Tibial nerve (tissue), 4 donors: ENCODE measurements at places on chromosomes 2 and 18.

- DNase-seq, result peak; percentile 50
Observed at GRCh38 chr2:9813312-9814128, 29.8 kb upstream of the TAF1B start.

DNA sequence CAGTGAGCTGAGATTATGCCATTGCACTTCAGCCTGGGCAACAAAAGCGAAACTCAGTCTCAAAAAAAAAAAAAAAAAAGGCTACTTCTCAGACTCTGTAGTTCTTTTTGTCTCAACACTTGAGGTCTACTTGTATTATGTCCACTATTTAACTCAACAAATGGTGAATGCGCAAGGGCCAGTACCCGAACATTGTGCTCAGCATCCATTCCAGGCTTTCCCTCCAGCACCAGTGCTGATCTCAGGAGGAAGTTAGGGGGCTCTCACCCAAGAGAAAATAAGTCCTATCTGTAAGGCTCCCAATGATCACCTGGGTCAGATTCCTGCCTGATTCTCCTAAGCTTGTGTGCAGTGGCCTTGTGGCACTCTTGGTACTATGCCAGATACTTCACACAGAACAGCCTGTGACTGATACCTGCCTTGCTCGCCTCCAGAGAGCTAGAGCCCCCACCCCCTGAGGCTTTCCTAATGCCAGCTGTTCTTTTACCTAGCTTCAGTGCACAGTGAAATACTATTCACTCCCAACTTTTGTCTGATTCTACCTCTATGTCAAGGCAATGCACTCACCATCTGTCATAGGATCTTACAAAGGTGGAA is 74.9 kb downstream of the INO80D start:
- no peak for DNase-seq

DNA sequence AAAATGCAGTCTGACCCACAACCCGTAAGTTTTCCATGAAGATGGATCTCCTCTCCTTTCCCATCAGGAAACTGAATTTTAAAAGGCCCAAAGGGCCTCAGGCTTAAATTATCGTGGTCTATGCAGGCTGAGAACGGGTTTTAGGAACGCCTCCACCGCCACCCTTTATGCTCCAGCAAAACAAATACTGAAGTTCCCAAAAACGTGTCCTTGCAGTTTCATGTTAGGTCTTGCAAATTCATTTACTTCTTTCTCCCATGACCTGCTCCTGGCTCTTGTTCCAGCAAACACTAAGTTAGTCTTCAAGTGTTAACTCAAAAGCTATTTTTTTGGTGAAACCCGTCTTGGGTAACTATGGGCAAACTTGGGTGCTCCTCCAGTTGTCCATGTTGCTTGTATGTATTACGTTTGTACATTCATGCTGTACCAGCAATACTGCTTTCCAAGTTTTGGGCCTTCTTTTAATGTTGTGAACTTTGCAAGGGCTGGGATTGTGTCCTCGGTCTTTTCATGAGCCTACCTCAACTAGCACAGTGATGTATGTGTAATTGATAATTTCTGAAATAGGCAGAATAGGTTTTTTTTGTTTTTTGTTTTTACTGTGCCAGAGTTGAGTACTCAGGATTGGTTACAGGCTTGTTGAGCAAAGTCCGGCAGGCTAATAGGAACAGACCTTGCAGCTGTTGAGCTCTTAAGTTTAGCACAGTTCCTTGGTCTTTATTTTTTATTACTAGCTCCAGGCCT is 1.8 kb upstream of the RNF149 start:
- DNase-seq, result no peak

DNA sequence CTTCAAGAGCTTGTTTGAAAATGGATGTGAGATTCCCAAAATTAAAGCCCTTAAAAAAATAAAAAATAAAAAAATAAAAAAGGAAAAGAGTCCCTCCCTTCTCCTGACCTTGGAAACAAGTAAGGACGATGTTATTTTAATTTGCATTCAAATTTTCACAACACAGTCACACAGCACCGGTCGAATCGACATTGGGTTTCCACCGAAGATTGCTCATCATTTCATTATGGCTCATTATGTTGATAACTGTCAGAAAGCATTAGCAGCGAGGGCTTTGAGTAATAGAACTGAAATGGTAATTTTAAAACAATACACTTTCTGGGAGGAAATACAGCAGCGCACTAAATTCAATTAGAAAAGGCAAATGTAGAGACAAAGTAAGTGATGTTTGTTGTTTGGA is 78.7 kb downstream of the EPHA4 start:
- no peak for DNase-seq

DNA sequence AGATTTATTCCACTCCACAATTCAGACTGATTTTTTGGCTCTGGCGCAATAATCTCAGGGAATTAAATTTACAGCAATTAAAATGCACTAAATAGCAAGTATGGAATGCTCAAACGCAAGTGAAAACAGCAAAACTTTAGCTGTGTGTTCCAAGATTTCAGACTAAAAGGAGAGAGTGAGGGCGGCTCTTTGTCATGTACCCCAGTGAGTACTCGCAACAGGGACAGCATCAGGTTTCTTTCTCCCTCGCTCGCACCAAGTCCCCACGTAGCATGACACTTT is 1.1 kb downstream of the ROCK2 start:
- DNase-seq, result no peak

DNA sequence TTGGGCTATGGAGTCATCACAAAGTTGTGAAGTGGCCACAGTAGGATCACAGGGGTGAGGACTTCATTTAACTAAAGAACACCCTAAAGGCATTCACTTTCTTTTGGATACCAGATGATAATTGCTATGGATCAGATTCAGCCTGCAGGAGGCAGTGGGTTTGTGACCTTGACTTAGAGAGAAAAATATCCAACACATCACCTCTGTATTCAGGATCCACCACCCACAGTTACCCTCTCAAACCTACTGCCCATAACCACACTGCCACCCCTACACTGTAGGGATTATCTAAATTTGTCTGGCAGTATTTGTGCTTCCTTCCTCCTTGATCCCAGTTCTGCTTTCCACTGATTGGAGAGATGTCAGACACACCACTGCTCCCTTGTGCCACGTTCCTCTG is 269.4 kb downstream of the MYCN start:
- DNase-seq, result no peak

GRCh38 chr2:134027980-134028379 is 225.9 kb upstream of the MGAT5 start:
- no peak for DNase-seq

- DNase-seq, result no peak
Observed at GRCh38 chr2:31233231-31233630, 721 bp upstream of the EHD3 start.

- no peak for DNase-seq
Observed at GRCh38 chr2:65655000-65655399, 222.6 kb upstream of the SPRED2 start.

- no peak for DNase-seq
Observed at GRCh38 chr18:11251229-11251890, 102.0 kb upstream of the PIEZO2 start.

DNA sequence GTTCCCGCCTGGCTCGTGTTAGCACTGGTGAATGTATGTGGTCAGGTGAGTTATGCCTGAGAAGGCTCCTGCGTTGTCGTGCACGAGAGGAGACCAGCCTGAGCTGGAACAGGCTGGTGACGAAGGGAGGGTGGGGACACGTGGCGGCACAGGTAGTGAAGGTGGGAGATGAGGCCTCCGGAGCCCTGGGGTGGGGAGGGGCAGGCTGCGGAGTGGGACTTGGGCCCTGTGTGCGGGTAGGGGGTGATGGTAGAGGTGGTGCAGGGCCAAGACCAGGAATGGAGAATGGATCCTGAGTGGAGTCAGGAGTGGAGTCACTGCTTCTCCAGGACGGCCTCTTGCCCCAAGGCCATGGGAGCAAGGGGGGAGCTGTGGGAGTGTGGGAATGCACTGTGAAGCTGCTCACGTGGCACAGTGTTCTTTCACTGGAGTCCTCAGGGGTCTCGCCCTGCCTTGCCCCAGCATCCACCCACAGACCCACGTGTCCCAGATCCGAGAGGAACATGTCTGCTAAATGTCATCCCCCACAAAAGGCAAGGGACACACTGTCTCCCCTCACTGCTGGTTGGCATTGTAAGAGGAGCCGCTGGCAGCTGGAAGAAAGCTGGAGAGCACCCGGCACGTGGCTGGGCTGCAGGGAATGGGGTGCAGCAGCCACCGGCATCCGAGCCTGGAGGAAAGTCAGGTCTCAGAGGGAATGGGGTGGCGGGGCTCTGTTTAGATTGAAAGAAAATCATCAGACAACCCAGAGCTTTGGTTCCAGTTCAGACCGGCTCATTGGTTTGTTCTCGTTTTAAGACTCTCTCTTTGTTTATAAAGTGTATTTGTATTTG is 63.7 kb downstream of the CYP26B1 start:
- no peak for DNase-seq

GRCh38 chr2:172922306-172922705 is 153.3 kb upstream of the MAP3K20 start:
- DNase-seq, result no peak

GRCh38 chr2:17578466-17578928 is 38.0 kb downstream of the VSNL1 start:
- no peak for DNase-seq

GRCh38 chr18:26722565-26722931 is 143.0 kb downstream of the AQP4 start:
- DNase-seq, result no peak

DNA sequence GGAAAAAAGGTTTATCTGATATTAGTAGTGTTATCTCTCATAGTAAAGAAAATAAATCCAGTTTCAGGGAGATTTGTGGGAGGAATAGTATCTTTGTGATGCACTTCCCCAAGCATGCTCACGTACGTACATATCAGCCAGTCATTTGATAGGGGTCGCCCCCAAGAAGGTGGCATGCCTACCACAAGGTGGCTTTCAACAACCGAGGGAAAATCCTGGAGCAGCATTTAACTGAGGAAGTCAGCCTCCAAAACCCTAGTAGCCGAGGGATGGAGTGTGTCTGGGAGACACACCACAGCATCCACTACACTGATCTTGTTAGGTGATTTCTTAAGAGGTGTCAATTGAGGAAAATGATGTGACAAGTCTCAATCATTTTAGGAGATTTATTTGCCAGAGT is 623.9 kb downstream of the NYAP2 start:
- no peak for DNase-seq

DNA sequence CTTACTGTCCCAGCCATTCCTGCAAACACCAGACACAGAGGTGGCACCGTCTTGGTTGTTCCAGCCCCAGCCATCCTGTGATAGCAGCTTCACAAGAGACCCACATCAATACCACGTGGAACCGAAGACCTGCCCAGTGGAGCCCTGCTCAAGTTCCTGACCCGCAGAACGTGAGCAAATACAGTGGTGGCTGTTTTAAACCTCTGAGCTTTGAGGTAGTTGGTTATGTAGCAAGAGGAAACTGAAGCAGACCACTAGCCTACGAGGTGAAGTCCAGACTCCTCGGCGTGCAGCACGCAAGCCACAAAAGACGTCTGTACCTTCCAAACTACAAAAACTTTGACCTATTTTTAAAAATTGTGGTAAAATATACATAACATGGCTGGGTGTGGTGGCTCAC is 96.1 kb upstream of the ODC1 start:
- DNase-seq, result no peak

GRCh38 chr2:214193943-214194342 is 216.9 kb upstream of the VWC2L start:
- DNase-seq, result no peak

DNA sequence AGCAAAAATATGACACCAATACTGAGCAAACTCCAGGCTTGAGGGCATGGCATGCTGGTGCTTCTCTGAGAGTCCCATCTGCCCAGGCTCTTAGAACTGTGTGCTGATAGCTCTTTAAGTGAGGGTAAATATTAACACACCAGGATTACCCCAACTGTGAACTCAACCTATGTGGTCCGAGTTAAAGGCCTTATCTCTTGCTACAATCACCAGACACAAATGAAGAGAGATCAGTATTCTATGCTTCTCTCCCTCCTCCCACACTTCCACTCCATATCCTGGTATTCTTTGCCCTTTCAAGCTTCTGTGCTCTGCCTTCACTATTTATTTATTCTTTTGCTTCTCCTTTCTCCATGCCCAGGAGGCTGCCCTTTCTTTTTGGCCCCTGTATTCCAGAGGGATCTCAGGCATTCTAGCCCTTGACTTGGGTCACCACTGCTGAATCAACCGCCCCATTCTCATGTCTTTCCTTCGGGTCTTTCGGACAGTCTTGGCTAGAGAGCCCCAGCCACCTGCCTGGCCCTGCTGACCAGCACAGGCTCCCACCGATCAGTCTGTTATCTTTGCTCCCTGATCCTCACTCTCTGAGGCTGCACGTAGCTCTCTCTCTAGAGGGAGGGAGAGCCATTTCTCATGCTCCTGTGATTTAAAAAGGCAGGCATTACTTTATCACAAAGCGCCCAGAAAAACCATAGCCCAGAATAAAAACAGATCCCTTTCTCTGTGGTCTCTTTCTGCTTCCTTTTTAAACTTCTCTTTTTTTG is 17.2 kb upstream of the HK2 start:
- DNase-seq, result no peak

DNA sequence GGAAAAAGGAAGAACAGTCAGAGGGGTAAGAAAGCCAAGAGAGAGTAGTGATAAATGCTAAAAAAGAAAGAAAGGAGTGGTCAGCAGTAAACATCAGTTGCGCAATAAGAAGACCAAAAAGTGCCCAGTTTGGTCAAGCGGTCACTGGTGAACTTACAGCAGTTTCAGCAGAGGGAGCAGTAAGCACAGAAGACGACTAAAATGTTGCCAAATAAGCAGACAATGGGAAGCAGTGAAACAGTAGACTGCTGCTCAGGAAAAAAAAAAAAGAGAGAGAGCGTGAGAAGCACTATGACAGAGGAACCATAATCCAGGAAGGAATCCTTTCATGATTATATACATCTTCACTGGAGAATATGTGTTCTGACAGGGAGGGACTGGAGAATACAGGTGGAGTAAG is 45.8 kb downstream of the DNAJC10 start:
- peak; percentile 15 for DNase-seq

DNA sequence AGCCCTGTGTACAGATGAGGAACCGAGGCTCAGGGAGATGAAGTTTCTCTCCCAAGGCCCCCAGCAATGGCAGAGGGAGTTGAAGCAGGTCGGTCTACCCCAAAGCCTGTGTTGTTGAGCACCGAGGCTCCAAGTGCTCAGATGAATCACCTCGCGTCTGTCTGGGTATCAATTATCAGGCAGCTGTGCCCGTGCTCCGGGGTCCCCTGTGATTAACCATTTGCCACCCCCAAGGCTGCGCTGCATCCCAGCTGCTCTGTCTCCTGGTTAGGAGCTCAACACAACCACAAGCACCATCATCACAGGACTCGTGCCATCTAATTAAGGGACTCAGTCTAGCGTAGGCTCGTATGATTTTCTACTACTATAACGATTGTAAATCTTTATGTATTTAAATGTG is 27.1 kb downstream of the LIPG start:
- DNase-seq, result no peak
